Fibroblast of mammary gland (primary cell): ENCODE measurements at places on chromosomes 13 and 19.

GRCh38 chr13:95269756-95270155, 31.5 kb downstream of the ABCC4 start:
- no peak for DNase-seq

- peak; percentile 75 for DNase-seq
Measured at GRCh38 chr13:44932850-44933251, 56.4 kb downstream of the NUFIP1 start.

GRCh38 chr13:25660996-25661395, 289.2 kb downstream of the ATP8A2 start:
- no peak for DNase-seq

GRCh38 chr13:56314765-56315164, 826.0 kb upstream of the PRR20A start:
- no peak for DNase-seq

GRCh38 chr13:41610404-41610803, 153.1 kb downstream of the RGCC start:
- peak; percentile 91 for DNase-seq

GRCh38 chr13:93797463-93797862, 570.9 kb downstream of the GPC6 start:
- peak; percentile 8 for DNase-seq

- peak; percentile 85 for DNase-seq
Measured at GRCh38 chr13:93227878-93228642, 1.5 kb downstream of the GPC6 start.

DNA sequence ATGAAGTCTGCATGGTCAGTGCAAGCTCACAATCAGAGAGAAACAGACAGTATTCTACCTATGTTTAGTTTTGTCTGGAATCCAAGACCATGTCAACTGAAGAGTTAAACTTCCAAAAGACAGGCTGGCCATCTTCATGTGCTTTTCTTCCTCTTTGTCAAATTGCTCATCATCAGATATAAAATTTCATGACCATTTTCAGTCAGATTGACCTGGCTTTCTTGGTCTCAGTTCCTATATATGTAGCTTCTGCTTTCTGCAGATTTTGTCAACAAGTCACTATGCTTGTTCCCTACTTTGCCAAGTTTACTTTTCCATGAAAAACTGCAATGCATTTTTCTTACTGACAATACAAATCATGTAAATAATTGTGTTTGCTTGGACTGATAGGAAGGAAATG, 13.9 kb downstream of the SLC46A3 start:
- no peak for DNase-seq

DNA sequence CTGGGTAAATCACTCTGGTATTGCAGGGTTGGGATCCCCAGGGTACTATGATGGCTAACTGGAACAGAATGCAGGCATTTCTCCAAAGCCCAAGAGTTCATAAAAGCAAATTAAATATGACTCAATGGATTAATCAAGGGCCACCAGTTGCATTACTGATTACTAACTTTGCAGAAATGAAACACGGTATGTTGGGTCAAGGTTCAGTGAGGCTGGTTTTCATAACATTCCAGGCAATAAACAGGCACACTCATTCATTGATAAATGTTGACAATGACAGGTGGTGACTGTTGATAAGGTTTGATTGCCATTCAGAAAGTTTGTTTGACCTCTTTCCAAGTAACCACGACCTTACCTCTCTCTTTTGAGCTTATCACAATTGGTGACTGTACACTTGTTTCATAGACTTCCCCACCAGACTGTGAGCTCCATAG, 506 bp upstream of the AP1M1 start:
- DNase-seq, result peak; percentile 99

DNA sequence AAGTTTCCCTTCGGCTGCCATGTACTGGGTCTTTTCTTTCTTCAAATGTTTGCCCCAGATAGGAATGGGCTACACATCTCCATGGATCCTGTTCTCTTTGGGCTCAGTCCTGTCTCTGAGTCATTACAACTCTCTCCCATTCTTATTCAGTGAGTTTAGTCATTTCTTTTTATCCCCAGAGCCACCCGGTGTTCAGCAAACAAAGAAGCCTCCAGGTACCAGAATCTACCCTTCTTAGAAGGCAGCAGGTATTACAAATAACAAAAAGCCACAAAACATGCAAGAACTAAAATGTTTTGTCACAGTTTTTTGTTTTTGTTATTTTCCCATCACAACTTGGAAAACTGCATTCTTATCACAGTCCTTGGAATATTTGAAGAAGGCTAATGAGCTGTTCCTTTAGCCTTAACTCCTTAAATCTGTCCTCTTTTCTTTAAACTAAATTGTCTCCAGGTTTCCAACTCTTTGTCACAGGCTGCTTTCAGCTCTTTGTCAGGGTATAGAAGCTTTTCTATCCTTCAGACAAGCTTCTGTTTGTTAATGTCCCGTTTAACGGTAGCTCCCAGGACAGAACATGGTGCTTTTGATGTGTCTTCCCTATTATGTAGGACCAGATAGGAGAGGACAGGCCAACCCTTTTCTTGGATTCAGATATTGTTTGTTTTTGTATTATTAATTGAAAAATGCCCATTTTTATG, 215.5 kb upstream of the HTR2A start:
- peak; percentile 38 for DNase-seq

GRCh38 chr13:113722921-113723320, 36.1 kb upstream of the TMEM255B start:
- DNase-seq, result no peak

GRCh38 chr19:54252243-54252642, 4.8 kb downstream of the LILRB5 start:
- no peak for DNase-seq

- peak; percentile 10 for DNase-seq
Measured at GRCh38 chr13:100409132-100409531, 179.5 kb downstream of the GGACT start.

GRCh38 chr19:47036097-47036651, 12.2 kb downstream of the TMEM160 start:
- DNase-seq, result peak; percentile 22

GRCh38 chr13:48094404-48094780, 512 bp downstream of the MED4 start:
- no peak for DNase-seq

GRCh38 chr19:46191972-46192371, 37.6 kb upstream of the IGFL1 start:
- no peak for DNase-seq

DNA sequence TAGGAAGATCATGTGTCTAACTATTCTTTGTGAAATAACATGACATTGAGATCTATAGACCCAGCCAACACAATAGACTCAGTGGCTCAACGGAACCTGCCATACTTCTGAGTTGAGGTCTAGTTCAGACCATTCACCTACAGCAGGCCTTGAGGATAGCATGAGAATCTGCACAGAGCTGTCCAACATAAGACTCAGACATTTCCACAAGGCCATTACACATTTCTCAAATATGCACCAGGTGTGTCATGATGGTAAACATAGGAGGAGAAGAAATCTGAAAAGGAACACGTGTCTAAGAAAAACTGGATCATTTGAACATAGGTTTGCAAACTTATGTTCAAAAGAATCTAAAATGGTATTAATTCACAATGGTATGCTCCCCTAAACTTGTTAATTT, 421.4 kb downstream of the SLITRK6 start:
- DNase-seq, result no peak

DNA sequence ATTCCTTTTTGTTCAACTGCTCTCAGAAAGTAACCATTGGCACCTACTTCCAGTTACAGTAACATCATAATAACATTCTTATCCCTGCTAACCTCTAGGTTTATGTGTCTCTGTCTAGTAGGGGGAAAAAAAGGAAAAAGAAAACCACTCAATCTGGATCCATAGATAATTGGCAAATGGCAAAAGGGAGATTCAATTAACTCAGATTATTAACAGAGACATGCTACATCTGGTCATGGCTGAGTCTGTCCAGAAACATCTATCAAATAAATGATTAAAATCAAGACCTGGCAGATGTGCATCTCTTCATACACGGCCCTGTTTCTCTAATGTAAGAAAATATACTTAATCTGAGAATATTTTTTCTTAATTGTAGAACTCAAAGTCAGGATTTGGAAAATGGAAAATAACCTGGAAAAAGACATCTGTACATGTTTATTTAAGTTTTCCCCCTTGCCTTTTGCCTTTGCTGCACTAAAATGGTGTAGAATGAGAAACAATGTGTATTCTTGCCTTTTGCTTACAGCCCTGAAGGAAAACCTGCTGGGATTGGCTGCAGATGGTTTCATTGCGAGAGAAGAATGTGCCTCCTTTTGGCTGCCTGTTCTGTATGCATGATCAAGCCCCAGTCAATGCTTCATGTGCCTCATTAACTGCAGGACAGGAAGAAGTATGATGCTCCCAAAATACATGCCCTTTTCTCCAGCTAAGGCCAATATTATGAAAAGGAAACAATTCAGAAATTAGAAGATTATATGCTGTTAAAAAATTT, 921.6 kb upstream of the PCDH20 start:
- no peak for DNase-seq

GRCh38 chr13:110539894-110540293, 21.6 kb downstream of the RAB20 start:
- no peak for DNase-seq

- DNase-seq, result no peak
Measured at GRCh38 chr13:29125191-29125933, 305.2 kb downstream of the MTUS2 start.

- DNase-seq, result no peak
Measured at GRCh38 chr13:20701461-20701860, 2.0 kb upstream of the IL17D start.

DNA sequence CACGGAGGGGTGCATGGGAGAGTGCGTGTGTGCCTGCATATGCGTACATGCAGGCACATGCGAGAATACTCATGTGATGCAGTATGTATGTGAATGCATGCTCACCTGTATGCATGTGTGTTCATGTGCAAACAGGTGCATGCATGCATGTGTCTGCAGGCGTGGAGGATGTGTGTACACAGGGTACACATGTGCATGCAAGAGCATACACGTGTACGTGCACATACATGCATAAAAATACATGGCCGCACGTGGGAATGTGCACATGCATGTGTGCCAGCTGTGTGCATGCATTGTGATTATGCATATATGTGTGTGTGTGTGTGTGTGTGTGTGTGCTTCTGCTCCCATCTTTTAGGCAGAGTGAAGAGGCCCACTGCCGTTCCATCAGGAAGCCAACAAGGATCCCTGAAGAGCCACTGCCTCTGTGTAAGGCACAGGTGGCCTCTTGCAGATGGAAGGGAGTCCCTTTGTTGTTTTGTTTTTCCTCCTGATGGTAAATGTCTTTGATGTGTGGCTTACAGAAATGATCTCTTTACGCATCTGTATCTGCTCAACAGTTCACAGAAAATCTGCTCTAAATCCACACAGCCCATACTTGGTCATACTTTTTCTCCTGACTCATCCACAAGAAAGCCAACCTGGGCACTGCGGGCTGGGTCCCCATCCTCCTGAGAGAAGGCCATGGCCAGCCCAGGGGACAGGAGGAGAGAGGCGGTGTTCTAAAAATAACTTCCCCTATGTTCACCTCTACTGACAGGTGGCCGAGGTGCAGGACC, 50.7 kb downstream of the KLF2 start:
- DNase-seq, result no peak

- no peak for DNase-seq
Measured at GRCh38 chr19:10891405-10892086, 20.2 kb downstream of the CARM1 start.

- DNase-seq, result no peak
Measured at GRCh38 chr19:12187625-12188024, 24.7 kb downstream of the ZNF136 start.

DNA sequence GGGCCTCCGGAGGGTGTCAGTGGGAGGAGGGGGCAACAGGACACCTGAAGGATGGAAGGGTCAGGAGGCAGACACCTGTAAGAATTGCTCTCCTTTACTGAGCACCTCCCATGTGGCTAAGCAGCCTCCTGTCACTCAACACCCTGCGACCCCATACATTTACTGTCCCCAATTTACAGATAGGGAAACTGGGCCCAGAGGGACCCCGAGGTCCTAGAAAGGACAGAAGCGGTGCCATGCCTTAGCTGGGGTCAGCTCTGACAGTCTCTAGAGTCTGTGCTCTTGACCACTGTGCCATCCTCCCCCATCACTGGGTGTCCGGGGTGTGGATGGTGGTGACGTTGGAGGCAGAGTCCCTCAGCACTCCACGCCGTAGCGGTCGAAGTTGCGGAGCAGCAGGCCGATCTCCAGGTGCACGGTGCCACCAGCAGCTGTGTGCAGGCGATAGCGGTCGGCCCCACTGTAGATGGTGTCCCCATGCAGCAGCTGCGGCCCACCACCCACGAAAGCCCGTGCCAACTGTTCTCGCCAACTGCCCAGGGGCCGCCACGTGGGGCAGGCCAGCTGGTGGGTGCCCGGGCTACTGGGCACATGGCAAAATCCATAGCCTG, 726 bp upstream of the TGFB1 start:
- no peak for DNase-seq

DNA sequence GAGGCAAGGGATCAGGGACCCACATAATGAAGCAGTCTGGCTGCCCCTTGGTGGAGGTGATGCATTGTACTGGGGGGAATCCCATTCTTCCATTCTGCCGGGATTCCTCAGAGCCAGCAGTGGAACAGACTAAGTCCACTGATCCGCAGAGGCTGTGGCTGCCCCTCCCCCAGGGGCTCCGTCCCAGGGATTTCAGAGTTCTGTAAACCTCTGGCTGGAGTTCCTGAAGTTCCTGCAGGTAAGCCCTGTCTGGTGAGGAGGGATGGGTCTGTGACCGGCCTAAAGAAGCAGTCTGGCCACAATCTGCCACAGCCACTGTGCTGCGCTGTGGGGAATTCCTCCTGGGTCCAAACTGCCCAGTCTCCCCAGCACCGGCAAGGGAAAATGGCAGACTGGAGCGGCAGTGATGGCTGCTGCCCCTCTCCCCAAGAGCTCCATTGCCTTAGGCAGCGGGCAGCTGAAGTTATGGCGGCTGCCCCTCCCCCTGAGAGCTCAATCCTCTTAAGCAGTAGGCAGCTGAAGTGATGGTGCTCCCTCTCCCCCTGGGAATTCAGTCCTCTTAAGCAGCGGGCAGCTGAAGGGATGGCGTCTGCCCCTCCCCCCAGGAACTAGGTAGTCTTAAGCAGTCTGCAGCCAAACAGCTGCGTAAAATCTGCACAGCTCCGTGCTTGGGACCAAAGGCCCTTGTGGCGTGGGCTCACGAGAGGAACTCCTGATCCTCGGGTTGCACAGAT, 155.7 kb downstream of the PCDH17 start:
- DNase-seq, result no peak

- no peak for DNase-seq
Measured at GRCh38 chr19:13705928-13706447, 58.3 kb upstream of the MRI1 start.

- no peak for DNase-seq
Measured at GRCh38 chr19:10420444-10421239, at the start of gene PDE4A. Gene PDE4A, plus strand, starts transcription at chr19:10420538. Its CDS starts 227 bp downstream, at chr19:10420765.
